Psoas muscle (tissue), 8 donors: ENCODE measurements at places on chromosomes 6 and 20. TPM values are rescaled to one million over a fixed set of nuclear protein-coding genes. Genes with fewer than 3 reads are reported as not detected.

The TAAR6 gene
- not detected for total RNA-seq

The AGER gene
- total RNA-seq: 1.5 TPM

The KCNK16 gene
- total RNA-seq: not detected

The WFDC5 gene
- total RNA-seq: not detected

DNA sequence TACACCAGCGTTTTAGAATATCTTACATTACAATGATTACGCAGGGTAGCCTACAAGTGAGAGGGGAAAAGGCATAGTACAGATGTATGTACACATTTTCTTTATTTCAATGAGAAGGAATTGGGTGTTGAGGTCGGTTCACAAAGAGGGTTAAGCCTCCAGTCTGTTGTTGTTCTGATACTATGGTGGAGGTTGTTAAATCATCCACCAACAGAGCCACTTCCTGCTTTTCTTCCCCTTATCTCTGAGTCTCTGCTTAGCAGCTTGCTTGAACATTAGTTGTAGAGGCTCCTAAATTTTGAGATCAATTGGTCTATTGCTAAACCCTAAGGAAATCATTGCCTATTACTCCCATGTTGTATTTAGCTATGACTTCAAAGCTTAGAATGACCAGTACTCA, 7.3 kb downstream of the RGS17 start:
- DNase-seq: no peak

- DNase-seq: no peak
These were observed 634.0 kb upstream of the PTCHD4 start for GRCh38 chr6:48744948-48745347.

DNA sequence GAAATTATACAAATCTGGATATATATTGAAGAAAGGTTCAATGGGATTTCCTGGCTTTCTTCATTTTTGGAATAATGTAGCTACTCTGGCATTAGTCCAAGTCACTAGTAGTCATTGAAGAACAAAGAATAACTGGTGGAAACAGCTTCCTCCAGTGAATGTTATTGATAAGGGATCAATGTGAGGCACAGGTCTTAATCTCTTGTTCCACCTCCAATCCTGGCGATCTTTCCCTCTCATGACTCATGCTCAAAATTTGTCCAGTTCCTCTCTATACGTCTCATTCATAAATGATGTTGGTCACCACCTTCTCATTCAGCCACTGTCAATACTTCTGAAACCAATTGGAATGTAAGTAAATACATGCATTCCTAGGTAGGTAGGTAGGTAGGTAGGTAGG, 185.0 kb upstream of the BMP2 start:
- no peak for DNase-seq

DNA sequence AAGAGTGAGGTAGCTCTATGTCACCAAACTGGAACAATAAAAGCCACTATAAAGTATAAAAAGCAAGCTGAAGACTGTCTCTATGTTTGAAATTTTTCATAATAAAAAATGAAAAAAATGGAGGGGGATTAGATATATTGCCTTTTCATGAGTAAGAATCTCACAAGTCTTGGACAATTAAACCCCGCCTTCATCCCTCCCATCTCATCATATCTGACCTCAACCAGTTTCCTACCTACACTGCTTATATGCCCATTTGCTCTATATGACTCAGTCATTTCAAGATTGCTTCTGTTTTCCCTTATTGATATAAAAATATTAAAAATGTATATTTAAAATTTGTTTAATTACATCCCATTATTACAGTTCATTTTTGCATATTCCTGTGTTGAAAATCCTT, 2.9 kb upstream of the TRIM39 start:
- DNase-seq: no peak

DNA sequence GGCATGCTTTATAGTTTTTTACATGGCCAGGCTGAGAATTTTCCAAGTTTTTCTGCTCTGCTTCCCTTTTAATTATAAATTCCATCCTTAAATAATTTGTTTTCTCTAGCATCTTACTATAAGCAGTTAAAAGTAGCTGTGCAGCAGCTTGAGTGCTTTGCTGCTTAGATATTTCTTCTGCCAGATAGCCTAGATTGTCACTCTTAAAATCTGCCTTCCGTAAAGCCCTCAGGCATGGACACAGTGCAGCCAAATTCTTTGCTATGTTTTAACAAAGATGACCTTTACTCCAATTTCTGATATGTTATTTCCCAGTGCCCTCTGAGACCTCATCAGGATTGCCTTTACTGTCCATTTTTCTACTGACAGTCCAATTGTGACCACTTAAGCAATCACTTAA, 92.6 kb upstream of the SGK1 start:
- no peak for DNase-seq

- DNase-seq: no peak
These were observed 50.8 kb downstream of the MC3R start for GRCh38 chr20:56299362-56299761.
